ENCODE measurements at places on chromosomes 3 and 15.

DNA sequence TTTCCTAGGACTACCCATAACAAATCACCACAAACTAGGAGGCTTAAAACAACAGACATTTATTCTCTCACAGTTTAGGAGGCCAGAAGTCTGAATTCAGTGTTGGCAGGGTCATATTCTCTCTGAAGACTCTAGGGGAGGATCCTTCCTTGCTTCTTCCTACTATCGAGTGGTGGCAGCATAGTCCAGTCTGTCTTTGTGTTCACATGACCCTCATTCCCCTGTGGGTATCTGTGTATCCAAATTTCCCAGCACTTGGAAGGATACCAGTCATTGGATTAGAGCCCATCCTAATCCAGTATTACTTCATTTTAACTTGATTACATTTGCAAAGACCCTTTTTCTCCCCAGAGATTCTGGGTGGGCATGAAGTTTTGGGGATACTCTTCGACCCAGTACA lies 63.8 kb downstream of the GMPS start:
- DNase-seq: no peak

GRCh38 chr3:46380471-46381221 lies 9.9 kb downstream of the CCR5 start:
- no peak for DNase-seq

DNA sequence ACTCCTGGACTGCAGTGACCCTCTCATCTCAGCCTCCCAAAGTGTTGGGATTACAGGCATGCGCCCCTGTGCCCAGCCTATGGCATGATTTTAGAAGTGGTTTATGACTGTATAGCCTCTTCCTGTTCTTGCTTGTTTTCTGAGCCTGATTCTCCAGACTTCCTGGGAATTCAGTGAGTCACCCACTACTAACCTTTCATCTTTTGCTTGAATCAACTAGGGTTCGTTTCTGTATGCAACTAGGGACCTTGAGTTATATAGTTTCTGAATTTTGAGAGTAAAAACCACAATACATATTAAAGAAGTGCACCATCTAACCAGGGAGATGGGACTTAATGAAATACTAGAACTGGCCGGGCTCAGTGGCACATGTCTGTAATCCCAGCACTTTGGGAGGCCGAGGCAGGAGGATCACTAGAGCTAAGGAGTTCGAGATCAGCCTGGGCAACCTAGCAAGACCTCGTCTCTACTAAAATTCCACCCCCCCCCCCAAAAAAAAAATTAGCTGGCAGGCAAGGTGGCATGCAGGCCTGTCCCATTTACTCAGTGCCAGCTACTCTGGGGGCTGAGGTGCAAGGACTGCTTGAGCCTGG lies 76.0 kb downstream of the ZNF609 start:
- no peak for DNase-seq

- DNase-seq: no peak
These were observed 52.2 kb downstream of the SATB1 start for GRCh38 chr3:18372786-18373405.

- no peak for DNase-seq
These were observed 201.1 kb downstream of the ADAMTS17 start for GRCh38 chr15:100140527-100141308.

GRCh38 chr3:38575279-38575843 lies 74.1 kb downstream of the SCN5A start:
- no peak for DNase-seq

- DNase-seq: no peak
These were observed 2.9 kb upstream of the P2RY12 start for GRCh38 chr3:151387432-151387831.

Measured in posterior vena cava (tissue), 2 donors.